ENCODE measurements at places on chromosomes 6 and 20.

- DNase-seq: no peak
Measured at GRCh38 chr6:3518356-3519190, 61.7 kb upstream of the SLC22A23 start.

DNA sequence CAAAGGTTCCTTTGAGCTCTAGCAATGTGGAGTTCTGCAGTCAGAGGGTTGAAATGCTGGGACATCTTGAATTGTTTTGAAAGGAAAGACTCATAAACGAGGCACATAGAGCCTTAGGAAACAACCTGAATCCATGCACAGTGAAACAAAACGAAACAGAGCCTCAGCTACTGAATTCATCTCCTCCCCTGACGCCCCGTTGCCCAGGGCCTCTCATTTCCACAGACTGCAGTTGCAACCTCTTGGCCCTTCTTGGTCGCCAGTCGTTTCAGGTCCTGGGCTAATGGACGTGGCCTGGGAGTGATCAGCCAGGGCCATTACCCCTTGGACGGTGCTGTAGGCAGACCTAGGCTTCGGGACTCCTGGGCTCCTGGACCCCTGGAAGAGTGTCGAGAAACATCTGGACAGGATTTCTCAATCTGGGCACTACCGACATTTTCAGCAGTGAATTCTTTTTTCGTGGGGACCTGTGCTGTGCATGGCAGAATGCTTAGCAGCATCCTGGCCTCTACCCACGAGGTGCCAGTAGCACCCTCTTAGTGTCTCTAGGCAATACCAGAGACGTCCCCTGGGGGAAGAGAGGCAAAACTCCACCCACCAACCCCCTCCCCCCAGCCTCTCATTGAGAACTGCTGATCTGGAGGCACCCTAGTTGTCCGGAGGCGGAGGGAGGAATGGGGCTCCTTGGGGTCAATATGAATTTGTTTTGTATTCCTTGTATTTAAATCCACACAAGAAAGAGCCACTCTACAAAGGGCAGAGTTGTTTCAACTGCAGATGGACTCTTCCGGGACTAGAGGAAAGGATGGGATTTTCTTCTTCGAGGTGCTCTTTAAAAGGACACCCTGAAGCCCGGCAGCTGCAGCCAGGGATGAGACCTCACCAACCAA, 50.2 kb downstream of the TMEM242 start:
- DNase-seq: no peak

DNA sequence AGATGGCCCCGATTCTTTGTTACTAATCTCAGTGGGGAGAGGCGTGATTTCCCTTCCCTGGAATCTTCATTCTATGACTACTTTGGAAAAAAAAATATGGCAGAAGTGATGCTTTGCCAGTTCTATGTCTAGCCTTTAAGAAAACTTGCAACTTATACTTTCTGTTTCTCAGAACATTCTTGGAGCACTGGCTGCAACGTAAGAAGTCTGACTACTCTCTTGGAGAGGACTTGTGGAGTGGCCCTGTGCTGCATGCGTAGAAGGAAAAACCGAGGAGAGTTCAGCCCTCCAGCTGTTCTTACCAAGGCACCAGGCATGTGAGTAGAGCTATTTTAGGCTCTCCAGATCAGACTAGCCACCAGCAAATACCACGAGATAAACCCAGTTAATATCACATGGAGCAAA, 77.6 kb upstream of the STXBP5 start:
- DNase-seq: no peak

- DNase-seq: no peak
Measured at GRCh38 chr20:61254881-61255626, 3.0 kb downstream of the CDH4 start.

- DNase-seq: no peak
Measured at GRCh38 chr6:141874930-141875602, 257.7 kb upstream of the GJE1 start.

GRCh38 chr6:112221981-112222852, 32.1 kb downstream of the LAMA4 start:
- no peak for DNase-seq

DNA sequence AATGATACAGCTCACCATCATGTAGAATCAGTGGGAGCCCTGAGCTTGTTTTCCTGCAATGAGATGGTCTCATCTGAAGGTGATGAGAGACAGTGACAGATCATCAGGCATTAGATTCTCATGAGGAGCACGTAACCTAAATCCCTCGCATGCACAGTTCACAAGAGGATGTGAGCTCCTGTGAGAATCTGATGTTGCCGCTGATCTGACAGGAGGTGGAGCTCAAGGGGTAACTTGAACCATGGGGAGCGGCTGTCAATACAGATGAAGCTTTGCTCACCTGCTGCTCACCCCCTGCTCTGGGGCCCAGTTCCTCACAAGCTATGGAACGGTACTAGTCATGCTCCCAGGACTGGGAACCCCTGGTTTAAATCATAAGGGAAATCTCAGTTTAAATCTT, 89.2 kb downstream of the THBS2 start:
- DNase-seq: no peak

- no peak for DNase-seq
Measured at GRCh38 chr6:158698931-158699330, 49.1 kb downstream of the SYTL3 start.

GRCh38 chr6:24092407-24092806, 33.6 kb upstream of the NRSN1 start:
- no peak for DNase-seq

DNA sequence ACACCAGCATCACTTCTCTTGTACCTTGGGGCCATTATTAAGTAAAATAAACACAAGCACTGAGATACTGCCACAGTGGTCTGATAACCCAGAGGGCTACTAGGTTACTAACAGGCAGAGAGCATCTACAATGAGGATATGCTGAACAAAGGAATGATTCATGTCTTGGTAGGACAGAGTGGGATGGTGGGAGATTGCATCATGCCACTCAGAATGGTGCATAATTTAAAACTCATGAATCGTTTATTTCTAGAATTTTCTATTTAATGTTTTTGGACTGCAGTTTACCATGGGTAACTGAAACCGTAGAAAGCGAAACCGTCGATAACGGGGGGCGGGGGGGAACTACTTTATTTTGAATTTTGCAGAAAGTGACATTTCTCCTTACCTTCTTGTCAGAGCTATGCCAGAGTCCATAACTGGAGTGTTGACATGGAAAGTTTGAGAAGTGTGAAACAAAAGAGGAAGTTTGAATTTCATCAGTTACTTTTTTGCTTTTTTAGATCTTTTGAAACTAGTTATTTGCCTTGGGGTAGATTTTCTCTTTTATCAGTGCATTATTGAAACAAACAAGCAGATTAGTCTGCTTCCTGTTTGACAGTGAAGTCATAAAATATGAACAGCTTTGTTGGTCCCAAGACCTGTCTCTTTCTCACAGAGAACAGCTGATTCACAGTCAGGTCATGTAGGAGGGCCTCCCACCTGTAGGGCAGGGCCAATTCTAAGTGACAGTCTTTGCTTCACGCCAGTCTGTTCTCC, 124.9 kb downstream of the KLHL32 start:
- no peak for DNase-seq
